AG09309 (cell line): ENCODE measurements at places on chromosomes 12 and 14.

GRCh38 chr12:120668868-120669840 lies 17.8 kb upstream of the MLEC start:
- no peak for DNase-seq

DNA sequence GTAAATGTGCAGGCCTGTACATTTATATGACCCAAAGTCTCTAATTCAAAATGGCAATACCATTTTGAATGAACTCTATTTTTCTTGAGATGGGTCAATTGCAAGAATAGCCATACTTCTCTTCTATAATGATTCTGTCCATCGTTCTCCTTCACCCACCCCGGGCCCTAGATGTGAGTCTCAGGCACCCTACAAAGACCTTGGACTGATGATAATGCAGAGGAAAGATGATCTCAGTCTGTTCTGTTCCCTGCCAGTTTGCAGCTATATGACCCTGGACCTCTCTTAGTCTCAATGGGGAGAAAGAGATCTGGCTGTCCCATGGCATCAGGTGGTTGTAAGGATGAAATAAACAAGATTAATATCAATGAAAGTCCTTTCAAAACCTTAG lies 30.1 kb downstream of the VCPKMT start:
- DNase-seq: no peak

- DNase-seq: no peak
These were observed 55.1 kb downstream of the IFT43 start for GRCh38 chr14:76040704-76041103.

GRCh38 chr12:6773590-6774351 lies 1.5 kb downstream of the LAG3 start:
- no peak for DNase-seq

DNA sequence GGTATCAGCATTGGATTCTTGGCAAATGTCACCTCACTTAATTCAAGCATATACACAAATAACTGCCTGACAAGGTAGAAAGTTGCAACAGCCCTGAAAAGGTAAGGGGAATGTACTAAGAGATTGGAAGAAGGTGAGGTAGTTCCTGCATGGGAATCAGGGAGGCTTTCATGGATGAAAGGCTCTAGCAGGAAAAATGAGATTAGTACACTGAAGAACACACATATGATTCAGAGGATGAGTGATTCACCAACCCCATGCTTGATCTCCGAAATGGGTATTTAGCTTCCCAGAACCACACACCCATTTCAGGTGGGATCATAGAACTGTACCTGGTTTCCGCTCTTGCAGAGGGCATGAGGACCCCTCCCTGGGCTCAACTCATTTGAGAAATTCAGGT lies 65.8 kb downstream of the PAH start:
- DNase-seq: no peak

- DNase-seq: peak; percentile 47
These were observed 481.4 kb upstream of the TMEM132C start for GRCh38 chr12:127785540-127785939.
